ENCODE measurements at places on chromosomes 3 and 15. TPM values are rescaled to one million over a fixed set of nuclear protein-coding genes. Genes with fewer than 3 reads are reported as not detected.

The PDZRN3 gene
- total RNA-seq: 19.1 TPM

The CHL1 gene
- 2.9 TPM for total RNA-seq

The APOD gene
- total RNA-seq: 13.1 TPM

The OR5H2 gene
- total RNA-seq: not detected

The MYO5C gene
- total RNA-seq: 71.4 TPM

The PP2D1 gene
- total RNA-seq: not detected

The IMPG2 gene
- 0.08 TPM for total RNA-seq

DNA sequence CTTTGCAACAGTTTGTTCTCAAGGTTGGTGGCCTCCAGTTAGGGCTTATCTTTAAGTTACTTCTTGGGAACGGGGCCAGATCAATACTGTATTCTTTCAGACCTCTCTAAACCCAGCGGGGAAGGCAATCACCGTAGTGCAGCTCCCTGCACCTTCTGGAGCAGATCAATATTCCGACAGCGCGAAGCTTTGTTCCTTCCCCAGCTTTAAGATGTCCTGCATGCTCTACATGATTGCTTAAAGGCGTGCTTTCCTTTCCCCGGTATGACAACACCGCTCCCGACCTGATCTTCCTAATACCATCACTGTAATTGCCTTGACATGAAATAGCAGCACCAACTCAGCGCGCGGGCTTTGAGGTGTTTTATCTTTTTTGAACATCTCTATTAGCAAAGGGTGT is 755.2 kb downstream of the NR2F2 start:
- H3K4me1 ChIP-seq: no peaks in the 10 kb centered on the region
- H3K4me3 ChIP-seq: no peak overlapping the region
- no peak for DNase-seq
- no peak overlapping the region for H3K27ac ChIP-seq
- no peaks in the 10 kb centered on the region for H3K36me3 ChIP-seq
- H3K27me3 ChIP-seq: no peaks in the 10 kb centered on the region

DNA sequence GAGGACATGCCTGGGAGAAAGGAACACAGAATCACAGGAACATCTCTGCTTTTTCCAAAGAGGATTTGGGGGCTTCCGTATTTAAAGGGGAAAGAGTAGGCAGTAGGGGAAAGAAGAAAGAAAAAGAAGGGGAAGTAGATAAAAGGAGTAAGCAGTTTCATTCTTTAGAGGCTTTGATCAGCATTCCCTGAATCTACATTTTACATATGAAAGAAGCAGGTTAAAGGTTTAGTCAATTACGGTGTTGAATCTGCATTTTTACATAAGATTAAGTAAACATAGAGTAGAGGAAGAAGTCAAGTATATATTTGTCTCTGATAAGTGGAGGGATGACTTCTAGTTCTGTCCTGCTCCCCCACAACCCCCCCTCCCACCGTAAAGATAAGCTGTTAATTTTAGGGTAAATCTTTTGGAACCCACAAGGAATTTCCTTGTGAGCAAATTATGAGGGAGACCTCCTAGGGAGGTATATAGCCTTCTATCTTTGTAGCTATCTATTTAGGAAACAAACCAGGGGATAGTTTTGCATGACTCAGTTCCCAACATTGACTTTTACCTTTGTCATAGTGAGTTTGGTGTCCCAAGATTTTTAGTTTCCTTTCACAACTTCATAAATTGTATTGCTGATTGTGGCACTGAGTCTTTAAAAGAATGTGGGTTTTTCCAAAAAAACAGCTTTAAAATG is 8.7 kb upstream of the P2RY12 start:
- no peaks in the 10 kb centered on the region for H3K4me1 ChIP-seq
- no peak overlapping the region for H3K4me3 ChIP-seq
- no peaks in the 10 kb centered on the region for H3K27me3 ChIP-seq
- no peaks in the 10 kb centered on the region for H3K36me3 ChIP-seq
- H3K27ac ChIP-seq: no peak overlapping the region

DNA sequence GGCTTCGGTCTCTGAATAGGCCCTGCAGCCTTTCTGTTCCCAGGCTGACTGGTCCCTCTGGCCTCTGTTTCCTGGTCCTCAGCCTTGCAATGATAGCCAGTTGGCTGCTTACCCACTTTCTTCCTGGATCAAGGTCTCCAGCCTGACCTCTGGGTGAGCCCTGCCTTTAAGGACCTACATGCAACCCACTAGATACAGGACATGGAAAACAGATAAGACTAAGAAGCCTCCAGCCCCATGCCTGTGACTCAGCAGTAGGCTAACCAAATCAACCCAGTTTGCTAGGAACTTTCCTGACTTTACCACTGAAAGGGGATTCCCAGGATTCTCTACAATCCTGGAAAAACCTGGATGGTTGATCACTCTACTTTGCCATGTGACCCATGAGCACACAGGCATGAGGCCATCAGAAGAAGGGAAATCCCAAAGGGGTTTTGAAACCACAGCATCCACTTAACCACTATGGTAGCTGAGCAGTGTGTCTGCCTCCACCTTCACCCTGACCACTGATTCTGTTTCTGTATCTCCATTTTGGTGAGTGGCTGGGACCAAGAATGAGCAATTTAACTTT is 188.1 kb downstream of the CHST2 start:
- H3K4me1 ChIP-seq: peaks cover 3% of the 10 kb centered on the region
- no peaks in the 10 kb centered on the region for H3K27me3 ChIP-seq
- H3K27ac ChIP-seq: no peak overlapping the region
- no peaks in the 10 kb centered on the region for H3K36me3 ChIP-seq
- no peak overlapping the region for H3K4me3 ChIP-seq

- no peak for DNase-seq
- H3K27ac ChIP-seq: no peak overlapping the region
- no peaks in the 10 kb centered on the region for H3K36me3 ChIP-seq
- H3K4me3 ChIP-seq: no peak overlapping the region
- H3K4me1 ChIP-seq: no peaks in the 10 kb centered on the region
Measured at GRCh38 chr3:65807225-65807624, 231.5 kb downstream of the MAGI1 start.

DNA sequence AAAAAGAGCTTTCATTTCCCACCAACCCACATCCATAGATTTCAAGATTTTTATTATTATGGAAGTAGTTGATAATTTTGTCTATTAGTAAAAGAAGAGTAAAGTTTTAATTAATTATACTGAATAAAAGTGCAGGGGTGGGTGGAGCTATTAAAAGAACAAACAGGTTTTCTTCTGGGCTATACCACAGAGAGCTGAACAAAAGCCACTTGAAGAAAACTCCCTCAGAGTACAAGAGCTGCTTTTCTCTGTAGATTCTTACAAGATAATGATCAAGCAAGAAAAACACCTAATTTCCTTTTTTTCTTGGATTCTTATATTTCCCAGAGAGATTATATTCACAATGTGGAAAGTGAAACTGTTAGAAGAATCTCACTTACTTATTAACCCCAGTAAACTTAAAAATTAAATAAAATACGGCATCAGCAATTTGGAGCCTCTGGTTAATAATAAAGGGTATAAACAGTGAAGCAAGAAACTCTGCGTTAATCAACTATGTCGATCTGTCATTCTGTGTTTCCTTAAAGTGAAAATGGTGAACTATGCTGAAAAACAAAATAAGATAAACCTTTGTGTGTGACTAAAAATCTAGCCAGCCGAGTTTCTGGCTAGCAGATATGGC is 84.9 kb downstream of the THBS1 start:
- no peak overlapping the region for H3K27ac ChIP-seq
- no peaks in the 10 kb centered on the region for H3K4me1 ChIP-seq
- H3K36me3 ChIP-seq: no peaks in the 10 kb centered on the region
- no peak for DNase-seq

GRCh38 chr15:45136378-45136764 is 6.6 kb downstream of the DUOX1 start:
- DNase-seq: no peak
- no peaks in the 10 kb centered on the region for H3K36me3 ChIP-seq
- H3K4me1 ChIP-seq: peaks cover 7% of the 10 kb centered on the region
- H3K4me3 ChIP-seq: no peak overlapping the region

DNA sequence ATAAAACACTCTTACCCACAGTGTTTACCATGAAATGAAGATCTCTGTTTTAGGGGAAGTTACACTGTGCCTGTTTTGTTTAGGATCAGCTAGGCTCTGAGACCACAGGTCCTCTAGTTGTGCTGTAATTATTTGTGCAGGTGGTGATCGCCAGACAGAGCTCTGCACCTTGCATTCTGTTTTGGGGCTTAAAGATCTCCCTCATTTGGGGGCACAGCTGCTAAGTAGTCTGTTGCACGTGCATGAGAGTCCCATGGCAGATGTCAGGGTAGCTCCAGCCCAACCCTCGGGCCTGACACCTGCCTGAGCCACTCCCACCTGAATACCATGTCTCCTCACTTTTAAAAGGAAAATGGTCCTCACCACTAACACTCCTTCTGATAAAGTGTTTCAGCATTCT is 12.4 kb downstream of the C3orf20 start:
- no peak for DNase-seq
- H3K4me3 ChIP-seq: no peak overlapping the region
- H3K4me1 ChIP-seq: no peaks in the 10 kb centered on the region
- H3K27me3 ChIP-seq: no peaks in the 10 kb centered on the region
- no peak overlapping the region for H3K27ac ChIP-seq

- H3K36me3 ChIP-seq: peaks cover 8% of the 10 kb centered on the region
- no peak overlapping the region for H3K4me3 ChIP-seq
- DNase-seq: no peak
- no peak overlapping the region for H3K27ac ChIP-seq
- no peaks in the 10 kb centered on the region for H3K27me3 ChIP-seq
- no peaks in the 10 kb centered on the region for H3K4me1 ChIP-seq
Measured at GRCh38 chr3:197283045-197283444, 15.4 kb downstream of the DLG1 start.

DNA sequence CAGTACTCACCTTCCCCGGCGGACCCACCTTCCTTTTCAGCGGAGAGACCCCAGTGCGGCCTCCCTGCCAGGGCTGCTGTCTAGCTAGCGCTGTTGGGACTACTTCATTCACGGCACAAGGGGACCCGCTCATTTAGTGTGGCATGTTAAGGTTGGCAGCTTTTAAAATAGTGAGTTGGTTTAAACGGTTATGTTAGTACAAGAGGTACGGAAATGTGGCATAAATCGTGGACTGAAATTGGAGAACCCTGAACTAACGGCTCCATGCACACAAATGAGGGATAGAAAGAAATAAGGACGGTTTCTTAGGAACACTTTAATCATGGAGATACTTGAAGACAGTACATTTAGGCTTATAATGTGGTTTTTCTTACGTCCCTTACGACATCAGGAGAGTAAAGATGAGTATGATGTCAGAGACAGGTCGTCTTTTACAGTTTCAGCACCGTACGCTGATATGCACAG is 752 bp downstream of the CEP63 start:
- no peaks in the 10 kb centered on the region for H3K27me3 ChIP-seq
- H3K36me3 ChIP-seq: no peaks in the 10 kb centered on the region
- H3K4me1 ChIP-seq: peaks cover 6% of the 10 kb centered on the region
- peak overlapping the region; percentile 68 for H3K4me3 ChIP-seq
- DNase-seq: no peak

DNA sequence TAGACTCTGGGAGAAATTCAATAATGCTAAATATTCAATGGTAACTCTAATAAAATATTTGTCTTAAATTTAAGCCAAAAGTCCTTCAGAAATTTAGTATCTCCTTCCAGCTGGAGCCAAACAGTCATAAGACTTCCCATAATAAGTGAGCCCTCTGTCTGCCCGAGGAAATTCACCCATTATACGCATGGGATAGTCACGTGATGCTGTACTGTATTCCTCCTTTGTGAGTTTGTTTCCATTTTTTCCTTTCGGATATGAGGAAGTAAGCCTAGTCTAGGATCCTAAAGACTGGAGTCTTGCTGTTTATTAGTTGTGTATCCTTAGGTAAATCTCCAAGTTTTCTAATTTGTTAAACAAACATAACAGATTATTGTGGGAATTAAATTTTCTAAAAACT is 110.4 kb upstream of the PLAAT1 start:
- H3K27me3 ChIP-seq: no peaks in the 10 kb centered on the region
- no peak overlapping the region for H3K4me3 ChIP-seq
- no peak for DNase-seq
- H3K27ac ChIP-seq: no peak overlapping the region

GRCh38 chr3:157201648-157202278 is 41.8 kb upstream of the CCNL1 start:
- no peaks in the 10 kb centered on the region for H3K27me3 ChIP-seq
- no peaks in the 10 kb centered on the region for H3K4me1 ChIP-seq
- H3K27ac ChIP-seq: no peak overlapping the region

- H3K36me3 ChIP-seq: no peaks in the 10 kb centered on the region
- H3K27ac ChIP-seq: no peak overlapping the region
- no peaks in the 10 kb centered on the region for H3K4me1 ChIP-seq
- no peak for DNase-seq
Measured at GRCh38 chr3:17456046-17456445, 286.4 kb downstream of the TBC1D5 start.

DNA sequence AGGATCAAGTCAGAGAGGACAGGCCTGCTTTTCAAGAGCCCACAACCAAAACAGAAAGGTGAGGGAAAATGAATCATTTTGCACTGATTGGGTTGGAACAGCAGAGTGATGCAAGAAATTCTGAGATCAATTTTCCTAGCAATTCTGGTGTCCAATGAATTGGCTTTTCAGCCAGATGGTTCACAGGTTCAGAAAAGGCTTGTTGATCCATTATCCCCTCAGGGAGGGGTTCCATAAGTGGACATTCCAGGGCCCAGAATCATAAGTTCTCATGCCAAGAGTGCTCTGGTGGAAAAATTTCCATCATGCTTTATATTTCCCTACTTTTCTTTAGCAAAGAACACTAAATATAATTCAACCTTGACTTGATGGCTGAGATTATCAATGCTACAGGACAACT is 16.2 kb downstream of the RBP2 start:
- no peak overlapping the region for H3K27ac ChIP-seq
- no peaks in the 10 kb centered on the region for H3K4me1 ChIP-seq
- no peaks in the 10 kb centered on the region for H3K27me3 ChIP-seq
- DNase-seq: no peak
- no peak overlapping the region for H3K4me3 ChIP-seq

- peak overlapping the region; percentile 97 for H3K27ac ChIP-seq
- no peaks in the 10 kb centered on the region for H3K27me3 ChIP-seq
- peak overlapping the region; percentile 94 for H3K4me3 ChIP-seq
- DNase-seq: peak; percentile 85
- no peaks in the 10 kb centered on the region for H3K36me3 ChIP-seq
Measured at GRCh38 chr3:132417695-132418411, 551 bp downstream of the DNAJC13 start.

GRCh38 chr3:113252553-113252952 is 41.2 kb downstream of the BOC start:
- no peak overlapping the region for H3K4me3 ChIP-seq
- no peak overlapping the region for H3K27ac ChIP-seq
- no peaks in the 10 kb centered on the region for H3K36me3 ChIP-seq

- no peaks in the 10 kb centered on the region for H3K27me3 ChIP-seq
- H3K27ac ChIP-seq: no peak overlapping the region
- H3K36me3 ChIP-seq: no peaks in the 10 kb centered on the region
- DNase-seq: no peak
- H3K4me1 ChIP-seq: no peaks in the 10 kb centered on the region
Measured at GRCh38 chr3:196203846-196204245, 7.4 kb downstream of the ZDHHC19 start.

Measured in colonic mucosa (tissue), 4 donors.